Epithelial cell of proximal tubule (primary cell): ENCODE measurements at places on chromosomes 1 and 21.

- no peak for DNase-seq
Measured at GRCh38 chr21:36710729-36711048, 11.8 kb downstream of the SIM2 start.

DNA sequence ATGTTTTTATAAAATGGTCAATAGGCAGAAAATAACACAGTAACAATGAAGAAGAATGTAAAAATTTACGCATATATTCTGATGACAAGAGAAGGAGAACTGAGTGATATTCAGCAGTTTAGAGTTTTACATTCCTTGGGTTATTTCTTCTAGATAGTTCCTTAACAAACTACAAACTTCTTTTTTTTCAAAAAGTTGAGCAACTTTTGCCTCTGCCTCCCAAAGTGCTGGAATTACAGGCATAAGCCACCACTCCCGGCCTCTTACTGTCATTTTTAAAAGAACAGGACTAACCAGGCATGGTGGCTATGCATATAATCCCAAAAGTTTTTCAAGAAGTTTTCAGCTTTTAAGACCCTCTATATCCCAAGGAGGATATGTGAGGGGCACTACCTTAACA, 32.9 kb downstream of the ARNT start:
- no peak for DNase-seq

DNA sequence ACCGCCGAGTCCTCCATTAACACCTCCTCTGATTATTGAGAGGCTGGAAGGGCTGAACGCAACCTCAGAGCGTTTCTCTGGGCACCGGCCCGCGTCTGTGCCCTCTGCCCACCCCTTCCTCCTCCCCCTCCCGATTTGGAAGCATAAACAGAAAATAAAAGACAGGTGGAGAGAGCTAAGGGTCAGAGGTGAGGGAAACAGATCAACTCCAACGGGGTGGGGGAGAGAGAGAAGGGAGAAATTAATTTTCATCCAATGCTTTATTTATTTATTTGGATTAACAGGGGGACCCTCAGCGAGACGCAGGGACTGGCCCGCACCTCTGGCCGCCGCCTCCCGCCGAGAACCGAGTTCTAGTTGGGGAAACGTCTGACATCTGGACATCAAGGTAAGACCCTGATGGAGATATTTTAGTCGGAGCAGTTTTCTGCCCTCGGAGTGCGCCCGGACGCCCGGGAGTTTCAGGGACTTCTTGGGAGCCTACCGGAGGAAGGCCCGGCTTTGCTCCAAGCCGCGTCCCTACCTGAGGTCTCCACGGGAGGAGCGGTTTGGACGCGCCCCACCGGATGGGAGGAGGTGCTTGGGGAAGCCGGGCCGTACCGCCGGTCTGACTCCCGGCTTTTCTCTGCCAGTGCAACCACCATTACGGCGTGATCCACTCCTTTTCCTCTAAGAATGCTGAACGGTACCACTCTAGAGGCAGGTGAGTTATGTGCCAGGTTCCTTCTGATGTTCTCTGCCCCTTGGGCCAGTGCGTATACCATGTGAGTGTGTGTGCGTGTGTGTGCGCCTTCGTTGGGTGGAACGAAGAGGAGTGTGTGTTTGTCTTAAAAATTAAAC, 5.1 kb upstream of the LHX9 start:
- DNase-seq: no peak

DNA sequence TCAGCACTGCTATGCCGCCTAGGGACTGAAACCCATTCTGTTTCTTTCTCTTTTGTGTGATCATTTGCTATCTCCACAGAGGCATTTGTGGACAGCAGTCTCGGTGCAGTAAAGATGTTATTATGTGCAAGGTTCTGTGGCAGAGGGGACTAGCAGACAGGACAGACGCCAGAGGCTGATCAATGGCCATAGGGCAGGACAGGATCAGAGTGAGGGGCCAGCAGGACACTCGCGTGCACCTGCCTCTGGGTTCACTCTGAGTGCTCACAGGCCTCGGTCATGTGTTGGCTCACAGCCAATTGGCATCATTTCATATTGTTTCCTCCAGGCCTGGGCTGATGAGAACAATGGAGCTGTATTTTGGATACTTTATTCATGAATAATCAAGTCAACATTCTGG, 212.6 kb downstream of the TGFB2 start:
- peak; percentile 1 for DNase-seq

DNA sequence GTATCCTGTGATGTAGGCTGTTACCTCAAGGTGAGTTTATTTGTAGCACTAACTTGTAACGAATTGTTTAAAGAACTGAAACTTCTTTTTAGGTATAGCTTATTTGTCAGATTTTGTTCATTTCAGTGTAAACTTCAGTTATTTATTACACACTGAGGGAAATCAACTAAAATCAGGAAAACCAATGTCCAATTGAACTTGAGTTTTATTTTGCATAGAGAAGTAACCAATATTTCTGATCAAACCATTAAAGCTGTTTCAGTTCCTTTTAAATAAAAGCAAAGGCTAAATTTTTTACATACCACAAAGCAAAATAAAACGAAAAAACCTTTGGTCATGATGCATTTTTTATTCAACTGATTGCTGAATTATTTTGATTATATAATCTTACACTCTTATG, 103.6 kb downstream of the CAMTA1 start:
- DNase-seq: no peak

DNA sequence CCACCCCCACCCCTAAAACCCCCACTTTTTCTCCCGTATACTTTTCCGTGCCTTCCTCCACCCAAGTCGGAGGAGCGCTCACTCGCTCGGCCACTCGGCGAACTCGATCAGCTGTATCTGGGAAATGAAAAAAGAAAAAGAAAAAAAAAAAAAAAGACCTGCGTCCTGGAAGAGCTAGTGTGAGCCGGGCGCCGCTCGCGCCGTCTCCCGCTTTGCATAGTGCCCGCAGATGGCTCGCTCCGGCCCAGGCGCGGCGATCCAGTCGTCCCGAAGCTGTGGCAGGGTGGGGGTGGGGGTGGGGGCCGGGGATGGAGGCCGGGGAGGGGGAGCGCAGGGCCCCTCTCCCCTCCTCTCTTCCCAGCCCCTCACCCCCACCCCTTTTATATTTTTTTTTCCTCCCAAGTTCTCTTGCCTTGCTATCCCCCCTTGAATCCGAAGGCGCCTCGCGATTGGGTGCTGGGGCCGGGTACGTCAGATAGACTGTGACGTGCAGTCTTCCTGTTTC, 299 bp upstream of the PROX1 start:
- no peak for DNase-seq

DNA sequence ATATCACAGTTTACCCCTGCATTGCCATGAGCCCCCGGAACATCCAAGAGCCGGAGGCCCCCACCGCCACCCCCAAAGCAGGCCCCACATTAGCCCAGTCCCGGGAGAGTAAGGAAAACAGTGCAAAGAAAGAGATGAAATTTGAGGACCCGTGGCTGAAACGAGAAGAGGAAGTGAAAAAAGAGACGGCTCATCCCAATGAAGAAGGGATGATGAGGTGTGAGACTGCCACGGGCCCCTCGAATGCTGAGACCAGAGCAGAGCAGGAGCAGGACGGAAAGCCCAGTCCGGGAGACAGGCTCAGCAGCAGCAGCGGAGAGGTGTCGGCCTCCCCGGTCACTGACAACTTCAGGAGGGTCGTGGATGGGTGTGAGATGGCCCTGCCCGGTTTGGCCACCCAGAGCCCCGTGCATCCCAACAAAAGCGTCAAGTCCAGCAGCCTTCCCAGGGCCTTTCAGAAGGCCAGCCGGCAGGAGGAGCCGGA, 532.4 kb downstream of the KIF26B start:
- no peak for DNase-seq

DNA sequence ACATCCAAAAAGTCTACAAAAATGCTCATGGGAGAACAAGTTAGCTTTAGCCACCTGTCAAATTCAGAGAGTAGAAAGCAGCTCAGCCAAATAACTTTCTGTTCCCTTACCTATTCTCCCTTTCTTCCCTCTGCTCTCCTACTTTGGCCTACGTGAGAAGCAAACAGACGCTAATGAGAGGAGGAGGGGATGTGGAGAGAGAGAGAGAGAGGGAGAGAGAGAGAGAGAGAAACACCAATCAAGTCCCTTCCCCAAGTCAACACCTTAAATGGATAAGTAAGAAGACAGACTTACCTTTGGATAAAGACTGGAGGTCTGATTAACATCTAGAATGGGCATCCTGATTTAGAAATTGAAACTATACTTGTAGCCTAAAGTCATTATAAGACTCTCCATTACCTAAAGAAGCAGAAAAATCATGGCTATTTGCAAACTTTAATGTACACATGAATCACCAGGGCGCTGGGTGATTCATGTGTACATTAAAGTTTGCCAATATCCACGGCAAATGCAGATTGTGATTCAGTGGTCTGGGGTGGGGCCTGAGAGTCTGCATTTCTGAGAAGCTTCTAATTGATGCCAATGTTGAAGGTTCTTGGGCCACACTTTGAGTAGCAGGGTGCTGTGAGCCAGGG, 13.1 kb upstream of the DUSP12 start:
- no peak for DNase-seq

DNA sequence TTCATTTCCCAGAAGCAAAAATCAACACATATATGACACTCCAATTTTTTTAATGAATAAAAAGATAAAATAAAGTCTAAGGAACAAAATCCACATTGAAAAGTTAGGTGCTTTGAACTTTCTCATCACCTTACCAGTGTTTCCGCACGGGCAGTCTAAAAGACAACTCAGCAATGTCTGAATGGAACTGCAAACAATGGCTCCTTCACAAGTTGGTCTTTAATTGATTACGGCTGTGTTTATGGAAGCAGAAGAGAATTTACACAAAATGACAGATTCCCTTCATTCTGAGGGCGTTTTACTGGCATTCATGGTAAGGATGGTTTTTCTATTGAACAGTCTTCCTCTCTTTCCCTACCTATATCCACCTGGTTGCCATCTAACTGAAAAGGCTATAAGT, 65.0 kb upstream of the RNPC3 start:
- no peak for DNase-seq

GRCh38 chr1:156420205-156421061, 51.4 kb downstream of the RHBG start:
- no peak for DNase-seq

DNA sequence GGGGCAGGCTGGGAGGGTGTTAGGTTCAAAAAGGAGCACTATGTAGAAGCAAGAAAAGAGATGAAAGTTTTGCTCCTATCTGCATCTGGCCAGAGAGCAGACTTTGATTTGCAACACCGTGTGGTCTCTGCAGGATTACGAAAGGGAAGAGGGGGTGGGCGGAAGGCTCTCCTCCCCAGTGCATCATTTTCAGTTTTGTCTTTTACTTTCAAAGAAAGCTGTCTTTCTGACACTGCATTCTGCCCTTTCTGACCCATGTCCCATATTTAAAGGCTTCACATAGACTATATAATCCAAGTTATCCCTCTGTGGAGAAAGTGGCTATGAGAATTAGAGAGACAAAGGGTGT, 126.5 kb downstream of the RHOU start:
- no peak for DNase-seq

GRCh38 chr1:99886841-99887240, 36.7 kb downstream of the AGL start:
- DNase-seq: no peak

DNA sequence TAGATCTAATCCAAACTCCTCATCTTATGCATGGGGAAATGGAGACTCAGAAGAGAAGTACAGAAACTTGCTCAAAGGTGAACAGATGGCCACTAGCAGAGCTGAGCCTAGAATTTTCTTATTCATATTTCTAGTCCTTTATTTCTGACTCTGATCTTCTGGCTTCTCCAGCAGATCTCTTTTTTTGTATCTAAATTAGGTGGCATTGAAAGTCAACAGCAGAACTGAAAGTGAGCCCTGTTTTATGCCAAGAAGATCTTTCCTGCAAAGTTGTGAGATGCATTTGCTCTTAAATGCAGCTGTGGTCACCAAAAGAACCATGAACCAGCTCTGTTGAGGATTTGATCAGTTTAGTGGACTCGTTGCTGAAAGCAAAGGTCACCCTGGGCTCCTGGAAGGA, 75.5 kb downstream of the KAZN start:
- no peak for DNase-seq

GRCh38 chr21:16587141-16587581, 857.4 kb downstream of the USP25 start:
- DNase-seq: peak; percentile 26

DNA sequence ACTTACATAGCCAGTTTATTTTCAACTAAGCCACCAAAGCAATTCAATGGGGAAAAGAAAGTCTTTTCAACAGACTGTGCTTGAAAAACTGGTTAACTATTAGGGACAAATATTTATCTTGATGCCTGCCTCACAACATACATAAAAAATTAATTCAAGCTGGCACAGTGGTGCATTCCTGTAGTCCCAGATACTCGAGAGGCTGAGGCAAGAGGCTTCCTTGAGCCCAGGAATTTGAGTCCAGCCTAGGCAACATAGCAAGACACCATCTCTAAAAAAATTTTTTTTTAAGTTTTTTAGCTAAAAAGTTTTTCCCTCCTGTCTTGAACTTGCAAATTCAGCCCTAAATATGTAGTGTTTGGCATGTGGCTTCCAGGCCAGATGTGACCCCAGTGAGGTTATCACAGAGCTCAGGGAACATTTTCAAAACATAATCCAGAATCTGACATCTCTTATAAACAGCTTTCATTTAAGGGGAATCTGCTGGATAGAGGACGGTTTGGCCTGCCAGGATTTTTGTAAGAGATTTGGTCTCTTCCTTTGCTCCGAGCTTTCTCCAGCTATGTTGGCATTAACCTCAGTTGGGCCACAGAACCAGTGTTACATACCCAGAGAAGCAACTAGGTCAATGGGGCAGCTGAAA, 46.4 kb downstream of the COL6A1 start:
- DNase-seq: no peak

- peak; percentile 15 for DNase-seq
Measured at GRCh38 chr1:2642560-2643413, 10.0 kb upstream of the MMEL1 start.

GRCh38 chr1:29455781-29456180, 219.5 kb downstream of the PTPRU start:
- no peak for DNase-seq

DNA sequence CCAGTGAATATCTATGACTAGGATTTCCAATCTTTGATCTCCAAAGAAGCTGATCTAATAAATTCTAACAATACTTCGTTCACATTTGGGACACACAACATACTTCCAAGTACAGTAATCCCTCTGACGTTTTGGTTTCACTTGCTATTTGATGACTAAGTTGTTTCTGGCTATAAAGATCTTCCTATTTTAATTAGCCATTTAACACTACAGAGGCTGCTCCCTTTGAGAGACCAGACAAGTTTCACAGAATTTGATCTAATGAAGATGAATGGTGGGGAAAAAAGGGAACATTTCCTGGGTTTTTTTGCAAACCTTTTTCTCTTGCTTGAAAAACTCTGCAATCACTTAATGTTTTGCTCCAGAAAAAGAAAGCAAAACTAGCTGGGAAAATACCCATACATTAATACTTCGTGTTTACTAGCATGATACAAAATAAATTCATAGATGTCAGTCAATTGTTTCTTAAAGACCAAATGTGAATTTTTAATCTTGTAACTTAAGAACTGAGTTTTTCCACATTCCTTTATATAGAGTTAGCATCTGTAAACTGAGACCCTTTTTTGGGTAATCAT, 28.0 kb upstream of the GLIS1 start:
- DNase-seq: peak; percentile 18
